Left lung (tissue), 14 donors: ENCODE measurements at places on chromosomes 11 and 22. TPM values are rescaled to one million over a fixed set of nuclear protein-coding genes. Genes with fewer than 3 reads are reported as not detected.

- H3K4me3 ChIP-seq = no peak overlapping the region
- H3K27ac ChIP-seq = no peak overlapping the region
- H3K4me1 ChIP-seq = no peaks in the 10 kb centered on the region
- H3K27me3 ChIP-seq = no peaks in the 10 kb centered on the region
- peaks cover 100% of the 10 kb centered on the region for H3K36me3 ChIP-seq
Measured at GRCh38 chr11:3009481-3009880, 17.4 kb upstream of the NAP1L4 start.

GRCh38 chr22:30260682-30261081 lies 6.0 kb downstream of the OSM start:
- no peaks in the 10 kb centered on the region for H3K27me3 ChIP-seq
- no peak overlapping the region for H3K27ac ChIP-seq
- no peaks in the 10 kb centered on the region for H3K36me3 ChIP-seq
- no peak overlapping the region for H3K4me3 ChIP-seq
- no peaks in the 10 kb centered on the region for H3K4me1 ChIP-seq

GRCh38 chr22:37742376-37743171 lies 45.7 kb downstream of the TRIOBP start:
- no peaks in the 10 kb centered on the region for H3K27me3 ChIP-seq
- no peak overlapping the region for H3K4me3 ChIP-seq
- no peak overlapping the region for H3K27ac ChIP-seq
- no peak for DNase-seq
- H3K4me1 ChIP-seq = peaks cover 20% of the 10 kb centered on the region
- no peaks in the 10 kb centered on the region for H3K36me3 ChIP-seq

DNA sequence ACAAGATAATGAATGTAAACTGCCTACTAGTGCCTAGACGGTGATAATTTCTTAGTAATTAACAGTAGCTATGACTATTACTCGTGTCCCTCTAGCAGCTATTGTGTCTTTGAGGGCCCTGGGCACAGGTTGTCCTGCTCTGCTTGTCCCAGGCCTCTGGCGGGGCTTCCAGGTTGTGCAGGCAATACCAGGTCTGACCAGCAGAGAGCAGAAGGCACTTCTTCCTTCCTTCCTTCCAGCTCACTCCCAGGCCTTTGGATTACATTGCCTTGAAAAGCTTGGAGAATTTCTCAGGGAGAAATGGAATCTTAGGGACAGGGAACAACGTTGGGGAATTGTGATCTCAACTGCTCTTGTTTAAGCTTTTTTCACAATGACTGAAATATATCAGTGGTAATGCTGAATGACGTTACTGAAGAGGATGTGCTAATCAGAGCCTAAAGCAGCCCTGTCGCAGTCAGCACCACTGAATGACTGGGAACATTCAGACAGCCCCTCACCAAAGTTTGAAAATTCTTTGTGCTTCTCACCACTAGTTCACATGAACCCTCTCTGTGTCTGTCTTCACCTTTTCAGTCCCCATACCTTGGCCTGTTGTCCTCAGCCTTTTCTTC lies 8.4 kb upstream of the CCKBR start:
- H3K4me3 ChIP-seq = no peak overlapping the region
- no peaks in the 10 kb centered on the region for H3K27me3 ChIP-seq
- no peaks in the 10 kb centered on the region for H3K36me3 ChIP-seq
- H3K4me1 ChIP-seq = no peaks in the 10 kb centered on the region

Gene CDK2AP2
- 92.8 TPM for total RNA-seq

Gene CD3E
- total RNA-seq = 3.6 TPM

Gene UBQLN3
- total RNA-seq = 0.37 TPM
